ENCODE measurements at places on chromosomes 11 and 22. TPM values are rescaled to one million over a fixed set of nuclear protein-coding genes. Genes with fewer than 3 reads are reported as not detected.

The RASD2 gene
- 0.07 TPM for total RNA-seq

The F2 gene
- not detected for total RNA-seq

The SCGB1C1 gene
- total RNA-seq: not detected

The INS gene
- total RNA-seq: not detected

The OR52E8 gene
- total RNA-seq: not detected

The RAG2 gene
- total RNA-seq: not detected

The UBQLN3 gene
- not detected for total RNA-seq

The C11orf86 gene
- not detected for total RNA-seq

The JAML gene
- total RNA-seq: not detected

The IGSF22 gene
- 0.46 TPM for total RNA-seq

The RIMBP3B gene
- total RNA-seq: not detected

The PTPMT1 gene
- total RNA-seq: 112 TPM

The TMEM121B gene
- 0.04 TPM for total RNA-seq

The ZNF70 gene
- 3.0 TPM for total RNA-seq

The TREH gene
- not detected for total RNA-seq

The OR51G2 gene
- total RNA-seq: not detected

The POLA2 gene
- 30.8 TPM for total RNA-seq

The FIBIN gene
- total RNA-seq: 0.21 TPM

The TRPM5 gene
- not detected for total RNA-seq

The OR51B5 gene
- total RNA-seq: not detected

The GAL3ST3 gene
- total RNA-seq: not detected

The FXYD6 gene
- not detected for total RNA-seq

The TSSK2 gene
- not detected for total RNA-seq

The PATE2 gene
- not detected for total RNA-seq

The NPTXR gene
- total RNA-seq: 0.04 TPM

The JHY gene
- 4.0 TPM for total RNA-seq

The C22orf42 gene
- not detected for total RNA-seq

The CCDC87 gene
- 0.32 TPM for total RNA-seq

The MS4A4A gene
- not detected for total RNA-seq

The OR8D1 gene
- total RNA-seq: not detected

The APOBEC3C gene
- 28.9 TPM for total RNA-seq

The TMEM45B gene
- 0.28 TPM for total RNA-seq

The CCDC89 gene
- 0.51 TPM for total RNA-seq

The CABP4 gene
- not detected for total RNA-seq

The LRRC55 gene
- not detected for total RNA-seq

The OR10D3 gene
- total RNA-seq: not detected

The NLRP14 gene
- total RNA-seq: 0.07 TPM

The ASPHD2 gene
- 9.5 TPM for total RNA-seq

The SLN gene
- not detected for total RNA-seq

The BSX gene
- not detected for total RNA-seq

The ATG13 gene
- 31.5 TPM for total RNA-seq

The BEST1 gene
- total RNA-seq: 0.07 TPM

The GRIA4 gene
- not detected for total RNA-seq

The INPP5J gene
- total RNA-seq: 1.3 TPM

The TESMIN gene
- 6.3 TPM for total RNA-seq

The KIF18A gene
- total RNA-seq: 16.8 TPM

The TRPC6 gene
- total RNA-seq: 0.28 TPM

The OR8G1 gene
- not detected for total RNA-seq

The MORC2 gene
- 23.8 TPM for total RNA-seq

The FAM111B gene
- 24.8 TPM for total RNA-seq

The PATE4 gene
- total RNA-seq: not detected

Measured in foreskin keratinocyte (primary cell).